Activated CD4-positive, alpha-beta T cell treated with anti-CD3 and anti-CD28 coated beads, Interleukin-2, amount 10 ng/mL, durations not matched to agents 7 days and 5 days (primary cell): ENCODE measurements at places on chromosomes 2 and 18. TPM values are rescaled to one million over a fixed set of nuclear protein-coding genes. Genes with fewer than 3 reads are reported as not detected.

DNA sequence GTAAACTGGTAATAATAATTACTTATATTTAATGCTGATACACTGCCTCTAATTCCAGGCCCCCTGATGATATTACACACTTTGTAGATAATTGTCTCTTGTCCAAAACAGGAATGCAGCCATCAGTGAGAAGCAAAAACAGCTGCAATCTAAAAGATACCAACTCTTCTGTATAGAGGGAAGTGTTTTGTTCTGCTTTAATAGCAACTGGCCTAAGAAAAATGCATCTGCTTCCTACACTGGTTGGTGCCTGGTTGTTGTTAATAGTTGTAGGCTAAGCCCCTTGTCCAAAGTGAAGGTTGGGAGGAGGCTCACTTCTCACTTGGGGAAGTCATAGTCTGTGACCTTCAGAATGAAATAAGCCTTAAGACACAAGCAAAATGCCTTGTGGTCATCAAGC is 332.0 kb downstream of the ZNF521 start:
- no peak overlapping the region for H3K27ac ChIP-seq
- no peak for DNase-seq
- no peaks in the 10 kb centered on the region for H3K27me3 ChIP-seq
- H3K36me3 ChIP-seq, result no peaks in the 10 kb centered on the region

- no peaks in the 10 kb centered on the region for H3K36me3 ChIP-seq
- H3K4me3 ChIP-seq, result no peak overlapping the region
- no peak for DNase-seq
- no peaks in the 10 kb centered on the region for H3K4me1 ChIP-seq
- H3K27me3 ChIP-seq, result no peaks in the 10 kb centered on the region
These were observed 72.3 kb upstream of the CPO start for GRCh38 chr2:206867006-206867405.

- H3K27me3 ChIP-seq, result no peaks in the 10 kb centered on the region
- DNase-seq, result no peak
- H3K27ac ChIP-seq, result no peak overlapping the region
- H3K36me3 ChIP-seq, result peaks cover 3% of the 10 kb centered on the region
These were observed 163.0 kb downstream of the FAM210A start for GRCh38 chr18:13563390-13563805.

- DNase-seq, result no peak
- no peak overlapping the region for H3K27ac ChIP-seq
- H3K36me3 ChIP-seq, result peaks cover 11% of the 10 kb centered on the region
- no peak overlapping the region for H3K4me3 ChIP-seq
- no peaks in the 10 kb centered on the region for H3K4me1 ChIP-seq
These were observed 113.1 kb upstream of the SP3 start for GRCh38 chr2:174078275-174078674.

- DNase-seq, result no peak
- H3K27ac ChIP-seq, result no peak overlapping the region
- H3K36me3 ChIP-seq, result no peaks in the 10 kb centered on the region
- H3K27me3 ChIP-seq, result no peaks in the 10 kb centered on the region
- no peaks in the 10 kb centered on the region for H3K4me1 ChIP-seq
These were observed 317.8 kb downstream of the EPHA4 start for GRCh38 chr2:221254299-221254698.

DNA sequence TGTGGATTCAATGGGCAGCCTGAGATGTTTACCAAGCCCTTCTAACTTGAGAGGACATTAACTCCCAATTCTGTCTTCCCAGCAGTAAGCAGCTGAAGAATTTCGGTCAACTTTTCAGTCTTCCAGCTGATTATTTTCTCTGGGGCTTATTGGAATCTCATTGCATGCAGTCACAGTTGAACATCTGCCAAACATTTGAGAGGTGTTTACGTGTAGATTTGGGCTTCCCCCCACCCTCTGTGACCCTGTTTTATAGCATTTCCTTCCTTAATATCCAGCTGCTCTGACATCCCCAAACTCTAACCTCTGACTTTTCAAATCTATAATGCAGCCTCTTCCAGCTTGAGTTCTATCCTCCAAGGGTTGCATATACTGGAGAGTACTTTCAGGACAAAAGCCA is 16.5 kb upstream of the VIT start:
- no peak overlapping the region for H3K4me3 ChIP-seq
- DNase-seq, result no peak
- peaks cover 35% of the 10 kb centered on the region for H3K27me3 ChIP-seq
- peaks cover 5% of the 10 kb centered on the region for H3K36me3 ChIP-seq
- H3K27ac ChIP-seq, result no peak overlapping the region
- peaks cover 15% of the 10 kb centered on the region for H3K4me1 ChIP-seq

Gene STEAP3
- total RNA-seq, result 0.06 TPM

Gene OSBPL1A
- 1.4 TPM for total RNA-seq

Gene RNF152
- total RNA-seq, result 0.50 TPM

Gene SOWAHC
- 0.27 TPM for total RNA-seq

Gene ZFP36L2
- 228 TPM for total RNA-seq

Gene ACMSD
- total RNA-seq, result not detected

Gene MDH1B
- 0.40 TPM for total RNA-seq
